Stimulated activated CD8-positive, alpha-beta memory T cell treated with anti-CD3 and anti-CD28 coated beads, Interleukin-4, amount 100 ng/mL, for 1 hour (primary cell): ENCODE measurements at places on chromosomes 2 and 18.

DNA sequence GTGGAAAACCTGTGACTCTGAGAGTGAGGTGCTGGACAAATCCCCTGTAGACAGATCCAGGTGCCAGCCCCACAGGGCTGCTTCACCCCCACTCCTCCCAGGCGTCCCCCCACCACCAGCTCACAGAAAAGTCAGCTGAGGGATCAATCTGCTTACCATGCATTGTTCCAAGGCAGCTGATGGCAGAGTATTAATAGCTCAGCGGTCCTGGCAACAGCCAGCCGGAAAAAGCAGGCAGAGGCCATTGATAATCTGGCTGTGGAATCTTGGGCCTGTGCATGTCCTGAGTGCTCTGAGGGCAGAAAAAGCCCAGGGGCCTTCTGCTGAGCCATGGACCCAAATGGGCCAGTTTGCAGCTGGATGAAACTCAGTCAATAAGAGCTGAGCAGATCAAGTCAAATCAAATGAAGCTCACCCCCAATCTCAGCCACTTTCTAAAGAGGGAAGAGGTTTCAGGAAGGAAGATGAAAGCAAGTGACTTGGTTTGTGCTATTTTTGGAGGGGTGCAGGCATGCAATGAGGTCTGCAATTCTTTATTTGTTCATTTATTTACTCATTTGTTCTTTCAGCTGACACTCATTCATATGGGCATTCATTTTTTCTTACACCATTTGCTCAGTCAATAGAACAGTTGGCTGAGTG is 63.4 kb downstream of the GYPC start:
- no peak for DNase-seq

DNA sequence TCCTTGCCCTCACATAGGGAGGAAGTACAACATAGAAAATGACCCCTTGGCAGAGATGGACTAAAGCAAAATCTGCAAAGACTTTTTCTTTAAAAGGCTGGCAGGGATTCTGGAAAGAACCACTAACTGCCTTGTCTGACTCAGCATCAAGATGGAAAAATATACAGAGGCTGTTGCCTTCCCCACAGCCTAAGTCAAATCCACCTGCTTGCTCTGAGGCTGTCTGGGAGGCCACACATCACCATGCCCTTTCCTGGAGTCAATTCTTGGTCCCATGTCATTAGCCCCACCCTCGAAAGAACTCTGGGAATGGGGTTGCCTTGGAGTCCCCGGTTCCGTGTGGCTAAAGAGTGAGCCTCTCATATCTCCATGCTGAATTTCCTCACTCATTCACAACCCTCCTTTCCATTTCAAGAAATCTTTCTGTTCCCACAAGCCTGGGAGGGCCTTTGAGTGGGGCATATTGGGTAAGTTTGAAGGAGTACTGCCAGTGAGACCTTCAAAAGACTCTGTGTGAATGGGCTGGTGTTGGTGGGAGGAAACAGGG is 39.4 kb downstream of the BMP10 start:
- DNase-seq: no peak

DNA sequence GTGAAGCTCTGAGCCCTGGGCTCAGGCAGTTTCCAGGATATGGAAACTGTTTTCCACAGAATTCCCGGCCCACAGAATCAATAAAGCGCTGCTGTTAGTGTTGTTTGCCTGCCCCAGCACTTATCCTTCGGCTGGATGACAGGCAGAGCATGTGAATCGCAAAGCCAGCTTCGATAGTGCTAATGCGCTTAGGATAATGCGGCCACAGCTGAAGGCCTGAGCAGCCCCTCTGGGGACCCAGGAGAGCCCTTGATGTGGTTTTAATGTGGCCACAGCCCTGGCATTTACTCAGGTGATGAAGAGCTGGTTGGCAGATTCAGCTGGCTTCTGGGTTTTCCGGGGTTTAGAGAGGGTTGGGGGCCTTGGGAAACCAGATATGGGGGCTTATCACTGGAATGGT is 23.7 kb downstream of the PCARE start:
- DNase-seq: no peak

DNA sequence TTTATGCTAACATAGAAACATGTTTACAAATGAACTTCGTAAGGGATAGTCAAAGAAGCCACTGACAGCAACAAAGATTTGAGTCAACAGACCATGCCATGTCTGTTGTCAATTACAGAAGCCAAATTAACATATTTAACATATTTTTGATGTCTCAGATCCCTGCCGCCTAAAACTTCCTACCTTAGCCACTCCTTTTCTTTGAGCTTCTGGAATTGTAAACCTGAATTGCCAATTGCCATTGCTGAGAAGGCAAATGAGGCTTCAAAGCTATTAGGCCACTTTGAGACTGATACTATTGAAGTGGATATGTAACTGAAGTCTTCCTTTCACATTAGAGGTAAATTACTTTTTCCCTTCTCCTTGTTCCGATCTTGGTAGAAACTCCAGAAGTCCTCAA is 66.0 kb upstream of the DSEL start:
- no peak for DNase-seq

- DNase-seq: no peak
These were observed 397.6 kb upstream of the LRATD1 start for GRCh38 chr2:14234911-14235310.

DNA sequence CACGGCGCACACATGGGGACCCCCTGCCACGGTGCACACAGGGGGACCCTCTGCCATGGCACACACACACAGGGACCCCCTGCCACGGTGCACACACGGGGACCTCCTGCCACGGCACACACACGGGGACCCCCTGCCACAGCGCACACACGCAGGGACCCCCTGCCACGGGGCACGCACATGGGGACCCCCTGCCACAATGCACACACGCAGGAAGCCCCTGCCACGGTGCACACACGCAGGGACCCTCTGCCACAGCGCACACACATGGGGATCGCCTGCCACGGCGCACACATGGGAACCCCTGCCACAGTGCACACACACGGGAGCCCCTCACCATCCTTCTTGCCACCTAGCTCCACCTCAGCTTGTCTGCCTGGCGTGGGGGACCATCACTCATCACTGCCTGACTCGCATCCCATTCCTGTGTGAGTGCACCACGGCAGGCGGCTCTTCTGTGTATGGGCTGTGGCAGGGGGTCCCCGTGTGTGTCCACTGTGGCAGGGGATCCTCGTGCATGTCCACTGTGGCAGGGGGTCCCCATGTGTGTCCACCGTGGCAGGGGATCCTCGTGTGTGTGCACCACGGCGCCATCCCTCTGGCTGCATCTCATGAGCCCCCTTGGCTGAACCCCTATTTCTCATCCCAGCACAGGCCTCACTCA is 206.7 kb downstream of the EIPR1 start:
- DNase-seq: no peak

GRCh38 chr2:2586931-2587330 is 255.9 kb upstream of the MYT1L start:
- DNase-seq: no peak

GRCh38 chr2:235669269-235669831 is 175.5 kb downstream of the AGAP1 start:
- no peak for DNase-seq

GRCh38 chr2:5316001-5316490 is 376.1 kb upstream of the SOX11 start:
- DNase-seq: no peak

DNA sequence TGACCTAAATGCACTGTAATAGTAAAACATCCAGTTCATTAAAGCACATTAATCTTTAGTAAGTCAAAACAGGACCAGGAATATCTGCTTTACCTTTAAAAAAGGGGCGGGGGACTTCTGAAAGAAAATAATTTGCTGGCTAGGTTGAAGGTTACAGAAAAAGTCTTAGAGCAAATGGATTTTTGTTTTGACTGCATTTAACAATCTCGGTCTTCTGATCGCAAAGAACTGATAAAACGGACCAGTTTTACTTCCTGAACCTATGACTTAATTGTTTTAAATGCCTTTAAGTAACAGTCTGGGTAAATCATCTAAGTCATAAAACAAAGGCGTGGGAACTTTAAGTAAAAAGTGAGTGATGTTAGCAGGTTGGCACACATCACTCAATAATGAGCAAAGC is 783 bp downstream of the BUB1 start:
- DNase-seq: no peak

DNA sequence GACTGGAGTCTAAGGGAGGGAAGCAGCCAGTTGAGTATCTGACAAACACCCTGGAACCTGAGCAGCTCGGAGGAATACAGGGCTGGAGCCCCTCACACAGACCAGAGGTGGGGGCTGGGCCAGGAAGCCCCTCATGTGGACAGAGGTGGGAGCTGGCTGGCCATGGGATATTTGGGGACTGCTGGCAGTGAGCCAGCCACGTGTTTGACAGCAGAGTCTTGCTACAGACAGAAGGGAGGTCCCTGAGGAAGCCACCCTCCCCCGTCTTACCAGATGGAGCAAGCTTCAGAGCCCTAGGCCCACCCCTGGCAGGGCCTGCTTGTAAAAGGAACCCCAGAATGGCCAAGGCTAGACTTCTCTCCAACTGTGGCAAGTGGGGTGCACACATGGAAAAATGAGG is 3.6 kb upstream of the MTERF4 start:
- no peak for DNase-seq

GRCh38 chr2:42390401-42390969 is 29.5 kb upstream of the COX7A2L start:
- DNase-seq: no peak

DNA sequence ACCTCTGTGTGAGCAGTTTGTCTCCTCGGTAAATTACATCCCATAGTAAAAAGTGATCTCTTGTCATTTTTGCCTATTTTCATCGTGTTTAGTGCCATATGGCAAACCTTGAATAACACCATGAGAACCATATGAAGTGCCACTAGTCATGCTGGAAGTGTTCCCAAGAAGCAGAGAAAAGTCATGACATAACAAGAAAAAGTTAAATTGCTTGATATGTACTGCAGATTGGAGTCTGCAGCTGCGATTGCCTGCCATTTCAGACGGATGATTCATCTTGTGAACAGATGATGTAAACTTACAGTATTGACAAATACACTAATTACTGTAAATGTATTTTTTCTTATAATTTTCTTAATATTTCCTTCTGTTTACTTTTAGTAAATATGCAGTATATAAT is 846.7 kb downstream of the BCL11A start:
- DNase-seq: no peak

GRCh38 chr2:26534098-26534864 is 56.4 kb upstream of the OTOF start:
- no peak for DNase-seq

GRCh38 chr2:120919771-120920453 is 184.2 kb downstream of the GLI2 start:
- no peak for DNase-seq

- no peak for DNase-seq
These were observed 20.5 kb downstream of the TYMS start for GRCh38 chr18:677951-678381.

DNA sequence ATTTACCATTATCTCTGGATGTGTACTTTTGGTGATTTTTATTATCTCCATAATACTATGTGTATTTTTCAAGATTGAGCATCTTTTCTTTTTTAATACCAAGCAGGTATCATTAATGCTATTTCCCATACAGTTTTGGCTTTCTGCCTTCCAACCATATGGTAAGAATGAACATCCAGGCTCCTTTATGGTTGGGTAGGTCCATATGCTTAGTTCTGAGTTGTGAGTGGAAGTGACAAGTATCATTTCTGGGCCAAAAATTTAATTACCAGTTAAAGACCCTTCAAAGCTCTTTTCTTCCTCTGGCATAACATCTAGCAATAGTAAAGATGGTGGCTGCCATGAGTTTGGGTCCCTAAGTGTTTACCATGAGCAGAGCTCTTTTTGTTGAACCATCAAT is 4.3 kb upstream of the RBM43 start:
- no peak for DNase-seq

DNA sequence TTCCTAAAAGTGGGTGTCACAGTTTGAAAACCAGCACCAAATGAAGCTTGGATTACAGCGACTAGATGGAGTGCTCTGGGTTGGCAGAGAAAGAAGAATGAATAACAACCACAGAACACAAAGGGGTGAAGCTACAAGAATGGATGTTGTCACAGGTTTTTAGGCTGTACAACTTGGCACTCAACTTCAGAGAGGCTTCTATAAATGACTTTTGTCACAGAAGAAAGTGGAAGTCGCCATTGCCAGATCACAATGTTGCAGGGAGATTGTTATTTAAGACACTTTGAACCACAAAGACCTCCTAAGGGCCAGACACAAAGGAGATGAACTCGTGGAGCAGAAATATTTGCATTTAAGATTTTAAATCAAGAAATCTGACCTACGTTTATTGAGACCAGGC is 354.2 kb downstream of the CDH7 start:
- no peak for DNase-seq

DNA sequence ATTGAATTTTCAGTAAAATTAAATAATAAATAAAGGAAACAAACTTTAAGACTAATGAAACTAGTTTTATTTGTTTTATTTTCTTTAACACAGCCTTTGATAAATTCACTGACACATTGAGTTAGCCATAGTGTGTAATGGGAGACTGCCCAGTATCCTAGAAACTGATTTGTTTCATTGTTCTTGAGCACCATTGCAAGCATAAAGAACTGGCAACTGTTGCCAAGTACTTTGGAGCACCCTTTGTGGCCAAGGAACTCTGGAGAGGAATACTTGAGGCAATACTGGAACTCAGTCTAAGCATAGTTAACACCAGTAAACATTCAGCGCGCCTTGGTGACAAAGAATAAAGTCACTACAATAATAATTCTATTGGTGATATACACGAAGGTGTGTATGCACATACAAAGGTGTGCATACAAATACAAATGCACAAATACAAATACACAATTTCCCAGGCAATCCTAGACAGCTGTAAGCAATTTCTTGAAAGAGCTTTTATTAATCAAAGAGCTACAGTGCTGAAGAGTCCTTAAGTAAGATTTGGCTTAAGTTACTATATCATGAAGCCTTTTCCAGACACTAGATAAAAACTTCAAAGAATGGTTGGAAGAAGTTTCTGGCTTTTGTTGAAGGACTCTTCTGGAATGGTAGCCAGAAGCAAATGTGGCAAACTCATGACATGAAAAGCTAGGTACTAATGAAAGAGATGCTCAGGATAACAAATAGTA is 1371.2 kb downstream of the LRP1B start:
- DNase-seq: no peak

- DNase-seq: no peak
These were observed 148.8 kb downstream of the HDAC4 start for GRCh38 chr2:239251971-239252370.

DNA sequence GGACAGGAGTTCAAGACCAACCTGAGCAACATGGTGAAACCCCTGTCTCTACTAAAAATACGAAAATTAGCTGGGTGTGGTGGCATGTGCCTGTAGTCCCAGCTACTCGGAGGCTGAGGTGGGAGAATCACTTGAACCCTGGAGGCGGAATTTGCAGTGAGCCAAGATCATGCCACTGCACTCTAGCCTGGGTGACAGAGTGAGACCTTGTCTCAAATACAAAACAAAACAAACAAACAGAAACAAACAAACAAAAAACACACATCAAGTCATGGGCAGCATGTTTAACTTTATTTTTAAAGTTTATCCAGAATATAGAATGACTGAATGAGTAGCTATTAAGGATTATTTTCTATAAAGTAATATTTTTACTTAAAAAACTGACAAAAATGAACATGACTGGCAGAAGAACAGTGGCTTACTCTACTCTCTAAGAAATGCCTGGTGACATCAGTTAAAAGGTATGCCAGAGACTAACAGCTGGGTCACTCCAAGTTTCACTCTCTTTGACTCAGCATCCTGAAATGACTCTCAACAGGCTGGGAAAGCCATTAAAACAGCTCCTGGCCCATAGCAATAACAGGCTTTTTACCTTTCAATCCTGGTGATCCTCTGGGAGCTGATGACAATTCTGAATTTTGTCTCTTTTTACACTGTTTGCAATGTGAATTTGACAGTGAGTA is 281.6 kb upstream of the STON1 start:
- DNase-seq: no peak

- no peak for DNase-seq
These were observed 244.1 kb downstream of the HDAC4 start for GRCh38 chr2:239156516-239157265.

- no peak for DNase-seq
These were observed 51.2 kb upstream of the ADAM23 start for GRCh38 chr2:206392118-206392517.
